Breast epithelium (tissue), 4 donors: ENCODE measurements at places on chromosomes 1 and 21. TPM values are rescaled to one million over a fixed set of nuclear protein-coding genes. Genes with fewer than 3 reads are reported as not detected.

ZNF683 gene
- 0.48 TPM for total RNA-seq

DNA sequence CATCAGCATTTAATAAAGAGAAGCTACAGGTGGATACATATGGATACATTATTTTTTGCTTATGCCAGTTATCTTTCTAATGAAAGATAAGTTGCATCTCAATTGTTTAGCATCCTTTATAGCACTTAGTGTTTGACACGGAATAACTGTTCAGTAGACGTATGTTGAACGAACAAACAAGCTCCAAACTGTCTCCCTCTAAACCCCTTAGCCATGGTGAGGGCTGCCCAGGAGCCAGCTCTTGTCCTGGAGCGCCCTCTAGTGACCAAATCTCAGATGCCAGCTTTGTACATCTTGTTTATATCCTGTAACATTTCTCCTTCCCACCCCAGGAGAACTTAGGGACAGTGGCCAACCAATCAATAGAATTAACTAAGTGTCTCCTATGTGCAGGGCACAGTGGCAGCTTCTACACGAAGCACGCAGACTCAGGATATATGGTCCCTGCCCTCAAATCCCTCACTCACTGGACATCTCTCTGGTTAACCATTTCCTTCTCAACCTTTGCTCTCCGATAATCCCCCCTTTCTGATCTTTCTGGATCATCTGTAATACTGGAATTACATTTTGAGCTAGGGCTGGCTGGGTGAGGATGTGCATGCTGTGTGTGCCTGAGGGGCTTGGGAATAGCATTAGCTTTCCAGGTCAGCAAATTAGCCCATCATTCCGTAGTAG, 22.9 kb downstream of the KCNA10 start:
- peak; percentile 72 for DNase-seq

- no peak for DNase-seq
These were observed 635.1 kb downstream of the PTPRC start for GRCh38 chr1:199273837-199274379.

DNA sequence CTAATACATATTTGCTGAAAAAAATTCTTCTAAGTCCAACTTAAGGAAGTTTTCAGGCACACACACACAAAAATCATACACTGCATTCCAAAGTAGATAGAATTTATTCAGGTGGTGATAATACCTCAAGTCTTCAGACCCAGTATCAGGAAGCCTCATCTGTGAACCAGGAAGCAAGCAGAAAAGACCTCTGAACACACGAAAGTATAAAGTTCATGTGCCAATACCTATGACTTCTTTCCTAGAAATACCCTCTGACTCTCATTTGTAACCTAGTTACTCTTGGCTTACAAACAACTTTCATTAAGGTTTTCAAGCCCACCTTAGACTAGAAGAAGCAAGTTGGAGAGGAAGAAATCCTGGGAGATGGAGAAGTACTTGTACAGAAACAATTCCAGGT, 35.7 kb upstream of the IFNLR1 start:
- no peak for DNase-seq

- no peak for DNase-seq
These were observed 3.6 kb upstream of the S100A10 start for GRCh38 chr1:151997284-151997570.

CNKSR1 gene
- total RNA-seq, result 28.2 TPM

- DNase-seq, result no peak
These were observed 10.4 kb downstream of the CBR3 start for GRCh38 chr21:36145259-36145658.

ACTN2 gene
- 0.48 TPM for total RNA-seq

GRCh38 chr1:247210062-247210375, 38.2 kb upstream of the ZNF124 start:
- DNase-seq, result no peak

TNFRSF4 gene
- 0.64 TPM for total RNA-seq

DNA sequence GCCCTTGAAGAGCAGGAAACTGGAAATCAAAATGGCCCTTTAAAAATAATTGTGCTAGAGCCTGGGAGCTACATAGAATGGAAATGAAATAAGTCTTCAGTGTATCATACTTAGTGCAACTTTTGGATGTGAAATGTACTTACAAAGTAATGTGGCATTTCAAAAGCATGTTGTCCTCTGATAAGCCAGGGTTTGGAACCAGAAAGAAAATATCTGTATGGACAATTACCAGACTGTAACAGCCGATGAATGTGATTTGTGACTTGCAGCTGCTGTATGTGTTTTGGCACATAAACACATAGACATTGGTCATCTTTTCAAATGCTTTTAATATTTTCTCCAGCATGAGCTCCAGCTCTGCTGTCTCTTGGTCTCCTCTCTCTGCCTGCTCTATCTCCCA, 546.4 kb downstream of the OMA1 start:
- no peak for DNase-seq

DNA sequence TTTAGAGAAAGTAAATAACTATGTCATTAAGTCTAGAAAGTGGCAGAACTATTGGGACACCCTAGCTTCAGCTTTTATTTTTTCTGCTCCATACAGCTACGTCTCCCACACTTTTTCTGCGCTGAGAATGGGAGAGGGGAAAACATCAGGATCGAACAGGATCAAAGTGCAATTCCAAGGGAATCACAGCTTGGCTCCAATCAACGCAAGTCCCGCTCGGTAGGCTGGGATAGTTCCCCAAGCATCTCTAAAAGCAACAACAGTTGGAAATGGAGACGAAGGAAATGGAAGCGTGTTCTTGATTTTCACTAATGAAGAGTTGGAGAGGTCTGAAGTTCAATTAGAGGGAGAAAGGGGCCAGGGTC, 536 bp downstream of the HMGCL start:
- no peak for DNase-seq

DNA sequence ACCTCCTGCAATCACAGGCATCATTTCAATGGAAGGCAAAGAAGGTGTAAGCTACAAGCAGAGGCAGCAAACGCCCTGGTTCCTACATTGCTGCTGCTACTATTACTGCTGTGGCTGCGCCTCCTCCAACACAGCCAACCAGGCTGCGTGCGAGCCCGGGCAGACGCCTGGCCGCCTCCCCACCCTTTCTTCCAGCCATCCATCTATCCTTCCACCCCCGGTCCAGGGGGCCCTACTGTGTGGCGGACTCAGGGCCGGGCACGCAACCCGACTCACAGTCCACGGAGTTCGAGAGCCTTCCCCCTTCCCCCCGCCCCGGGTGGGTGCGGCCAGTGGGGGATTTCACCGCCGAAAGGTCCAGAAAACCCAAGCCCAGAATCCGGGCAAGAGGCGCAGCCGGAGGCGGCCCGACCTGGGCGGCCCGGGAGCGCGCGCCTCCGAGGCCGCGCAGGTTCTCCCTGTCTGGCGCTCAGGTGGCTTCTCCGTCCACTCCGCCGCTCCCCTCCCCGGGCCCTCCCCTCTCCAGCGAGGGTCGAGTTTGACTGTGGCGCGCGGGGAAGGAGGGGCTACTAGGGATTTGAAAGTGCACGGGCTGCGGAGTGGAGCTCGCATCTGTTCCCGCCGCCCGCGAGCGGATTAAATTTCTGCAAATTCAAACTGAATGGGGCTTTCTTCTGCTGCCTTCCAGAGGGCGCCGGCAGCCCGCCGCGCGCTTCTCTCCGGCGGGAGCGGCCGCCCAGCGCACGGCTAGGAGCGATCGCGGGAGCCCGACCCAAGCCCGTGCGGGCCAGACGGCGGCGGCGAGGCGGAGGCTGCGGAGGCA, at the start of gene HUNK:
HUNK (plus strand) TSS at position 569 of the 823 bp plus-strand sequence. CDS start 655 bp downstream, outside the sequence.
- no peak for DNase-seq

GRCh38 chr1:187837787-187838186, 1009.0 kb downstream of the PLA2G4A start:
- no peak for DNase-seq

SEMA4A gene
- 21.5 TPM for total RNA-seq
